ENCODE measurements at places on chromosomes 4 and X.

- DNase-seq = no peak
Observed at GRCh38 chr4:108561116-108561515, 59.3 kb upstream of the RPL34 start.

DNA sequence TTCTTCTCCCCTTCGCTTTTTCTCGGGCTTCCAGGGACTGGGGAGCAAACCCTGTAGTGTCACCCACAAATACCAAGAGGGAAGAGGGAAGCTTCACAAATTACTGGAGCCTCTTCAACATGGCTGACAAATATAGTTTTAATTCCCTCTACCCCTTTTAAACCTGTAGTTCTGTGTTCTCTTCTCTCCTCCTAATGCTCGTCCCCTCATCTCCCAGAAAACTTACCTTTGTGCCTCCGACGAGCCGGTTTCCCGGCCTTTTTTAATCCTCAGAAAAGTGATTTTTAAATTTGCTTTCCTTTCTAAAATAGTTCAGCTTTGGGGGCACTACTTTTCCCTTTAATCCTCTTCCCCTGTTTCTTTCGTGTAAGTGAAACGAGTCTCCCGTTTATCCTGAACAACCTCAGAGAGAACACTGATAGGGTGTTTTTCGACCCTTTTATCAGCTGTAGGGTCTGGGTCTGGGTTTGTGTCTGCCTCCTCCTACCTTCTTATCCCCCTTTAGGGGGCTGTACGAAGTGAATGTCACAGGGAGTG is 408 bp downstream of the TET2 start:
- DNase-seq = no peak

DNA sequence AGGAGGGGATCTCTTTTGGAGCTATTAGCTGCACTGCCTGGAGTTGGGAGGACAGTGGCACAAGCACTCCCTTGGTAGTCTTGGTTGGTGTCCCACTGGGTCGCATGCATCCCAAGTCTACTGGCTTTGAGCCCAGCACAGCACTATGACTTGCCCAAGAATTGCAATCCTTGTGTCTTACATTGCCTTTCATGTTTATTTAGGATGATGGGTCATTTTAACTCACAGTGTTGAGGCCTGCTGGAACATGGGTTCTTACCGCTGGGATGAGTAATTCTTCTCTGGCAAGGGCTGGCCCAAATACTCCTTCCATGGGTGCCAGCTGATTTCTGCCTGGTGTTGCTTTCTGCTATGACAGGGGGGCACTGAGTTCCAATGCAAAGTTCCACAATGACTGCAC is 185.5 kb downstream of the TEX13C start:
- no peak for DNase-seq

DNA sequence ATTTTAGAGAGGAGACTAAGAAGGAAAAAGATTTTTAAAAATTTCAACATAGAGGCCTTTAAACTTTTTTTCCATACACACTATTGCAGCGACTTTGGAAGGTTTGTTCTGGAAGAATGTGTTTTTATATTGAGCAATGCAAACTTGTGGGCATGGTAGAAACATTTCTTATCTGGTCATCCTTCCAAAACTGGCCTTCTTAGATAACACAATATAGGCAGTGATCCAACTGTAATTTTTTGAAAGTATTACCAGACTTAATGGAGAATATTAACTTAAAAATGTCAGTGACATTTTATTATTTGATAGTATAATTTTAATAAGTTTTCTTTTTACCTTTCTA is 25.6 kb downstream of the FHDC1 start:
- DNase-seq = no peak

GRCh38 chr4:184019076-184019475 is 114.0 kb downstream of the STOX2 start:
- no peak for DNase-seq

GRCh38 chr4:825063-825970 is 612 bp downstream of the CPLX1 start:
- no peak for DNase-seq

Measured in stimulated activated CD4-positive, alpha-beta T cell treated with anti-CD3 and anti-CD28 coated beads, Interleukin-1b, Interleukin-23, amount 100 ng/mL, for 24 hours (primary cell).